Lower leg skin (tissue), 4 donors: ENCODE measurements at places on chromosomes 7 and 10. TPM values are rescaled to one million over a fixed set of nuclear protein-coding genes. Genes with fewer than 3 reads are reported as not detected.

The PDE6C gene
- total RNA-seq = not detected

The C10orf105 gene
- 0.21 TPM for total RNA-seq

The ASB10 gene
- not detected for total RNA-seq

The GTF2IRD1 gene
- 47.1 TPM for total RNA-seq

The SORCS3 gene
- 0.15 TPM for total RNA-seq

The NPFFR1 gene
- total RNA-seq = 0.22 TPM

The ATRNL1 gene
- 0.49 TPM for total RNA-seq

The CLRN3 gene
- total RNA-seq = not detected

The SYT15 gene
- total RNA-seq = 4.1 TPM

The CHAT gene
- not detected for total RNA-seq

The BCL7B gene
- total RNA-seq = 66.2 TPM

The GSDME gene
- total RNA-seq = 0.42 TPM

The SUGCT gene
- not detected for total RNA-seq

The FAM13C gene
- 18.5 TPM for total RNA-seq

The C7orf33 gene
- total RNA-seq = not detected

The RSBN1L gene
- total RNA-seq = 31.7 TPM

The IKZF1 gene
- total RNA-seq = 7.9 TPM

The FAM25G gene
- total RNA-seq = 88.8 TPM

The ADCYAP1R1 gene
- total RNA-seq = 0.52 TPM

The RELN gene
- 1.0 TPM for total RNA-seq

The SH2B2 gene
- 25.5 TPM for total RNA-seq

The EPDR1 gene
- 1.1 TPM for total RNA-seq

The OR6V1 gene
- not detected for total RNA-seq

The C10orf62 gene
- not detected for total RNA-seq

The TMEM106B gene
- total RNA-seq = 44.1 TPM

The C10orf67 gene
- 0.39 TPM for total RNA-seq

The ASAH2 gene
- 0.04 TPM for total RNA-seq

The LBX1 gene
- not detected for total RNA-seq

The CYP2C18 gene
- total RNA-seq = 6.8 TPM

The TUBB8 gene
- not detected for total RNA-seq

The HEPACAM2 gene
- total RNA-seq = 0.19 TPM

The ASZ1 gene
- not detected for total RNA-seq

The CRYGN gene
- total RNA-seq = not detected

The CLCN1 gene
- total RNA-seq = not detected

The STARD3NL gene
- total RNA-seq = 9.1 TPM

The CDK14 gene
- 8.4 TPM for total RNA-seq

The AGBL3 gene
- 1.0 TPM for total RNA-seq

The LIPK gene
- 20.6 TPM for total RNA-seq

The CYP2C19 gene
- 0.75 TPM for total RNA-seq
